ENCODE measurements at places on chromosomes 11 and 22.

- no peak for DNase-seq
These were observed 8.0 kb downstream of the NEAT1 start for GRCh38 chr11:65430406-65431217.

DNA sequence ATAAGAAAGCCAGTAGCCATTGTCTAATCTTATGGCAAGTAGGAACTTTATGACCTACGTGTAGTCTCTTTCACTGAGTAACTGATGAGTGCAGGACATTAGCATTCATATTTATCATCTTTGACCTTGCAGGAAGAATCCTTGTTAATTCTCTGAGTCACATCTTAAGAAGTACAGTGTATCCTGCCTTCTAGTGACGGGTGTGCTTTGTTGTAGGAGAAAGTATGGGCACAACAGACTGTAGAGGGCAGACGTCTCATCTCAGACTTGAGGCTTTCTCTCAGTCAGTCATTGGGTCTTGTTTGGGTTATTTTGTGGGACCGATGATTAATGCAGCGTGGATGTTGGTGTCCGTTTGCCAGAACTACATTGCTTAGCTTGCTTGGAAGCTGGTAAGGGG is 6.8 kb downstream of the RNF214 start:
- no peak for DNase-seq

GRCh38 chr11:130732476-130732875 is 183.8 kb downstream of the SNX19 start:
- DNase-seq: no peak

DNA sequence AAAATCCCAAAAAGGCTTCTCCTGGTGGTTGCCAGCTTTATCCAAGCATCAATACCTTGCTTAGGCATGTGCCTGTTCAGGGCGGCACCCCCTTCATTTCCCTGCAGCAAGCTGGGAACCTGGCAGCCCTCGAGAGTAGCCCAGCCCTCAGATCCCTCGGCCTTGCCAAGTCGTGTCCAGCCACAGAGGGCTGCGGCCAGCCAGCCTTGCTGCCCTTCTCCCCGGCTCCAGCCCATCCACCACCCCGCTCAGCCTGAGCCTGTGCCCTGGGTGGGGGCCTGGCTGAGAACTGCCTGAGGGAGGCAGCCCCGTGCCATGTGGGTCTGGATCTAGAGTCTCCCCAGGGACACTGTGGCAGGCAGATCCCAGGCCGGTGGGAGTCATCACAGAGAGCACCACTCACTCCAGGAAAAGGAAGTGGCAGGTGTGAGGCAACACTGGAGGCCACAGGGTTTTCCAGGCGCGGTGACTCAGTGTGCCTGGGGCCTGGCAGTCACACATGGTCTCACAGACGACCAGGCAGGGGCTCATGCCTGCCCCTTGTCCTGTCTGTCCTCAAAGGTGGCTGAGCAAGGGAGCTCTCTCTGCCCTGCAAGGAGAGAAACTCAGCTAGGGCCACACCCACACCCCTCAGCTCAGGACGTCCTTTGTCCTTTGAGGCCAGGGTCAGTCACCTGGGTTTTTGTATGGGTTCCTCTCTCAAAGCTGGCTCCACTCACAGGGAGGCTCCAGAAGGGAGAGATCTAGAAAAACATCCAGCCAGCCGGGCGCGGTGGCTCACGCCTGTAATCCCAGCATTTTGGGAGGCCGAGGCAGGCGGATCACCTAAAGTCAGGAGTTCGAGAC is 12.2 kb upstream of the CDC42BPG start:
- no peak for DNase-seq

- DNase-seq: no peak
These were observed 63.8 kb upstream of the RRAS2 start for GRCh38 chr11:14422814-14423182.

- DNase-seq: no peak
These were observed 987 bp upstream of the NCR3LG1 start for GRCh38 chr11:17350455-17351171.

GRCh38 chr11:1862588-1863351 is 9.9 kb downstream of the LSP1 start:
- DNase-seq: no peak

DNA sequence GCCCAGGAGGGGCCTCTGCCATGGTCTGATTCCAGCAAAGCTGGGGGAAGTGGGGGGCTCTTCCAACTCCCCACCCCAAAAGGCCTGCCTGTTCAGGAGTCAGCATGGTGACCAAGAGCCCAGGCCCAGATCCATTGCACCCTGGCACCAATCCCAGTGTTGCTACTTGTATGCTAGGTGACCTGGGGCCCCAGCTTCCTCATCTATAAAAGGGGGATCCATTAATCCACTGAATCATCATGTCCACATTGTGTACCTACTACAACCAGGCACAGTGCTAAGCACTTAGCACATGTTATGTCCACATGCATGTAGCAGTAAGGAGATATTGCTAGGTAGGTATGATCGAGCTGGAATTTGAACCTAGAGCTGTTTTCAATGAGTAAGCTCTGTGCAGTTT is 2.0 kb downstream of the SYT12 start:
- no peak for DNase-seq

GRCh38 chr11:57316017-57316416 is 8.7 kb downstream of the TNKS1BP1 start:
- DNase-seq: no peak

- no peak for DNase-seq
These were observed at the start of gene CTSW for GRCh38 chr11:65879617-65880016. Gene CTSW (plus strand): TSS chr11:65879837. CDS start chr11:65879855, 18 bp downstream.

DNA sequence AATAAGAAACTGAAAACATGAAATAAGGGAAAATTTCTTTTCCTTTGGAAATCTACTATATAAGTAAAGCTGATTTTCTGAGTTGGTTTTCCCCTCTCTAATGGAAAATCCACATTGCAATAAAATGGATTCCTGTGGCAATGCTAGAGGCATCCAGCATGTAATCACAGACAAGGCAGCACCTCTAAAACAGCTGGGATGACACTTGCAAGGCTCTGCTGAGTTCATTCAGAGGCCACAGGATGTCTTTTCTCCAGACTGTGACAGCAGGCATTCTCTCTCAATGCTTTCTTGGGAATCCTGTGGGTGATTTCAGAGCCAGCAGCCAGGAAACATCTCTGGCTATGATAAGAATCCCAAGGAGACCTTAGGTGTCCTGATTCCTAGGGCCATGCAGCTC is 201.3 kb upstream of the BLID start:
- no peak for DNase-seq

- peak; percentile 80 for DNase-seq
These were observed 3.9 kb downstream of the CD3D start for GRCh38 chr11:118338637-118339061.

DNA sequence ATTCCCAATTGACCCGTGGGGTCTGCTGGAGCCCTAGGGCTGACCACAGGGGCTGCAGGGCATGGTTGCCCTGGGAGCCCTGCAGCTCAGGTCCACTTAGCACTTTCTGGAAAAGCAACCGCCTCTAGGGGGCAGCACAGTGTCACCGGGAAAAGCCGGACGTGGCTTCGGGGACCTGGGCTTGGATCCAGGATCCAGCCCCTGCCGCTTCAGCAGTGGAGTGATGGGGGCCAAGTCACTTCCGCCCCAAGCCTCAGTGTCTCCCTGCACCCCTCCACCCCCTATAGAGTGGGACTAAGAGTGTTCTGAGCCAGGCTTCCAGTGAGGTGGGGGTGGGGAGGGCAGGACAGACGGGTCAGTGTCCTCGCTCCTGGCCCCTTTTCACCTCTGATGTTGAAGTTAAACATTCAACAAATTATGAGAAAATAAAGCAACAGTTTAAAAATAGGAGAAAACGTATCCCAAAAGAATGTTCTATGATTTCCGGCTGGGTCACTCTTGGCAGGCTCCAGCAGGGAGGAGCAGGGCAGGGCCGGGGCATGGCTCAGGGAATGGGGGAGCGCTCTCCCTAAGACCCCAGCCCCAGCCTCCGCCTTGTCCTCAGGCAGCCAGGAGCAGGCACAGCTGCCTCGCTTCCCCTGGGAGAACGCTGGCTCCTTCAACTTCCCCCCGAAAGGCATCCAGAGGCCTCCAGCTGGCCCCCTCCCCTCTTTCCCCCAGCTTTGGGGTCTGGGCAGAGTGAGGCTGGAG is 96.5 kb upstream of the FGF3 start:
- DNase-seq: peak; percentile 18

- no peak for DNase-seq
These were observed 4.1 kb upstream of the NUDT8 start for GRCh38 chr11:67633758-67634365.

- DNase-seq: no peak
These were observed 4.9 kb upstream of the OR8B4 start for GRCh38 chr11:124429599-124429998.

GRCh38 chr22:23204541-23205157 is 24.3 kb downstream of the BCR start:
- DNase-seq: no peak

DNA sequence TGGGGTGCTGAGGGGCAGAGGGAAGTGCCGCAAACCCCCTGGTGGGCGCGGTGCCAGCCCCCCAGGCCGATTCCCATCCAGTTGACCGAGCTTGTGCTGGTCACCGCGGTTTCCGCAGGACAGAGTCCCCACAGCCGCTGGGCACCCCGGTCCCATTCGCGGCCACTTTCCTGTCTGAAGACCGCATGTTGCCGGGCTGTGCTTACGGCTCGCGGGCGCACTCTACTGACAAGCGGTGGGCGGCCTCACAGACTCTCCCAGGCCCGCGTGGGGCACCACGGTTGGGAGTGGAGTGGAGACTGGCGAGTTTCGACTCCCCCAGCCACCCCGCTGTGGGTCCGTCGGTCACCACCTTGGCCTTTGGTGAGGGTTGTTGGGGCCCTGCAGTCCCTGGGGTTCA is 648 bp upstream of the H19 start:
- DNase-seq: no peak

DNA sequence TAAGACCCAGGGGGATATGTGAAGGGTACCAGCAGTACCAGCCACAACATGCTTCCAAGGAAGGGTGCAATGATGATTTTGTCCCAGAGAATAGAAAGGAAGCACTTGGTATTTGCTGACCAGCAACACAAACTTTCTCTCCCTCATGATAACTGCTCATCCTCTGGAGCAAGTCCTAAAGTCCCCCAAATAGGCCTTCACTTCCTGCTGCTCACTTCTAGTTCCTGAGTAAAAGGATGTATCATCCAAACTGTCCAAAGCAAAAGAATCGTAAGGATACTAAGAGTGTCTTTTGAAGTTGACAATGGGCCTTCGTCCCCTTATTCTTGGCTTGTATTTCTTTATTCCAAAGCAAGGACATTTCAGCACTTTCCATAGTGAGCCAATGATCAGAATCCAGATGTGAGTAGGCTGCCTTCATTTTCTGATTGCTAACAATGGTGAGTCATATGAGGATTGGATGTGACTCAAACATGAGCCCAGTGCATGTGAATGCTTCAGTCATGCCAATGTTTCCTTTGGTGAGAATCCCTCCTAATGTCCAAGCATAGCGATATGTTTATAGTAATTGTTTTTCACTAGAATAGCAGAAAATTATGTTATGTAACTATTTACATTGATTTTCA is 243.4 kb upstream of the POU2AF2 start:
- DNase-seq: no peak

GRCh38 chr22:37248251-37248650 is 4.2 kb upstream of the RAC2 start:
- no peak for DNase-seq

GRCh38 chr11:67309166-67309565 is 5.8 kb downstream of the SSH3 start:
- DNase-seq: no peak

- DNase-seq: no peak
These were observed 7.3 kb downstream of the ARHGAP8 start for GRCh38 chr22:44759430-44760310.

DNA sequence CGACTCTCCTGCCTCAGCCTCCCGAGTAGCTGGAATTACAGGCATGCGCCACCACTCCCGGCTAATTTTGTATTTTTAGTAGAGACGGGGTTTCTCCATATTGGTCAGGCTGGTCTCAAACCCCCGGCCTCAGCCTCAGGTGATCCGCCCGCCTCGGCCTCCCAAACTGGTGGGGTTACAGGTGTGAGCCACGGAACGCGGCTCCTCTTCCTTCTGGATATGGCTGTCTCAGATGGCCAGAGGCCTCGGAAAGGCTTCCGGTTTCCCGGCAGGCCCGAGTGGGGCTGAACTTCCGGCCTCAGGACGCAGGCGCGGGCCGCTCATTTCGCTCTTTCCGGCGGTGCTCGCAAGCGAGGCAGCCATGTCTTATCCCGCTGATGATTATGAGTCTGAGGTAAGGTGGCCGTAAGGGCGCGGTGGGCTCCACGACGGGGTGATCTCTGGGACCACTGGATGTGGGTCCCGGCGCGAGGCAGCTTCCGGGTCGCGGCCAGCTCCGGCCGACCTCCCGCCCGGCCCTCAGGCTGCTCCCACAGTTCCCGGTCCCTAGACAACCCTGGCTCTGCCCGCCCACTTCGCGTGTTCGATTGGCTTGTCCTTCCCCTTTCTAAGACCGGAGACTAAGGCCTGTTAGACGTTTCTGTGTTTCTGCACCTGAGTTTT is at the start of gene EIF3L:
EIF3L (plus strand) TSS at position 331 of the 663 bp plus-strand sequence; CDS start at position 362, 31 bp downstream.
- peak; percentile 66 for DNase-seq

DNA sequence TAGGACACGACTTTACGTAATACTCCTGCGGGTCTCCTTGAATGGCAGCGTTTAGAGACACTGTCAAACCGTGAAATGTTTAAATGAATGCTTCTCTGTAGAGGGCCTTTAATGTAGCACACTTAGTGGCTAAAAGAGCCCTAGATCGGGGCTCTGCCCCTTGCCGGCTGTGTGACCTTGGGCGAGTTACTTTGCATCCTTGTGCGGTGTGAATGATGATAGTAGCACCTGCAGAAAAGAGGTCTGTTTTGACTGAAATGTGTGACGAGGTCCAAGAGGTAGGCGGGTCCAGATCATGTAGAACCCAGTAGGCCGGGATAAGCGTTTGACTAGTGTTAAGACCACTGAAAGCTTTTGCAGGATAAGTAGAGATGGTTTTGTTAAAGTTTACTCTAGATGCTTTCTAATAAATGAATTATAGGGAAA is 866 bp downstream of the MED17 start:
- DNase-seq: no peak

- no peak for DNase-seq
These were observed 107.8 kb upstream of the MTNR1B start for GRCh38 chr11:92861634-92862033.

DNA sequence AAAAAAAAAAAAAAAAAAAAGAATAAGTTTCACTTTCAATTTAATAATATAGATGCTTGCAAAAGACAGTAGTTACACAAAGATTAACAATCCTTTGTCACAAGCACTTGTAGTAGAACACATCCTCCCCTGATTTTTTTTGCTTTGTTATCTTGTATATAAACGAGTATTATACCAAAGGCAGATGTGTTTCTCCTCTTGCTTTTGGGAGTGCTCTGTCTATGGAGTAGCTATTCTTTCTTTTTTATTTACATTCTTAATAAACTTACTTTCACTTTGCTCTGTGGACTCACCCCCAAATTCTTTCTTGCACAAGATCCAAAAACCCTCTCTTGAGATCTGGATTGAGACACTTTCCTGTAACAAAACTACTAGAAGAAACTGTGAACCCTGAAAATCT is 3.4 kb upstream of the MRPL16 start:
- DNase-seq: no peak

Measured in stimulated activated CD4-positive, alpha-beta T cell treated with anti-CD3 and anti-CD28 coated beads, Interleukin-1b, Interleukin-23, amount 100 ng/mL, for 24 hours (primary cell).